ENCODE measurements at places on chromosomes 5 and 9.

DNA sequence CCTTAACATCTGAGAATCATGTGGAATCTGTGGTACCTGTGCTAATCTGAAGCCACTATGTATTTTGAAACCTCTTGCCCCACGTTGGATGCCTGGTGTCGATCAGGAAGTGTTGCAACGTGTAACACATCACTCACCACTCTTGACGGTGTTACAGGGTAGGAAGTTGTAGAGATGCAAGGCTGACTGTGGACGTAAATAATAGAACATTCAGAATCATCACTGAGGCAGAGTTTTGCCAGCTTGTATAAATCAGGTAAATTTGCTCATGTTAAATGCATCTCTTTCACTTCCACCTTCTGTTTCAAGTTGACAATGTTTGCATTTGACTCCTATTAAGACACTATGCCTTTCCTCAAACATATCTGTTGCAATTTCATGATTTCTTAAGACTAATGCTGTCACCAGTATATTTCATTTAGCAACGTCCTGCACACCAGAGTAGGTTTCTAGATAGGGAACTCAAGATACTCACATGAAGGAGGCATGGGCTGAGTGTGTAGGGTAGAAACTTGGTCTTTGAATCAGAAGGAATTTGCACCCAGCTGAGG is 38.1 kb downstream of the BASP1 start:
- DNase-seq: no peak

GRCh38 chr9:94080249-94080648 is 4.0 kb upstream of the PTPDC1 start:
- no peak for DNase-seq

DNA sequence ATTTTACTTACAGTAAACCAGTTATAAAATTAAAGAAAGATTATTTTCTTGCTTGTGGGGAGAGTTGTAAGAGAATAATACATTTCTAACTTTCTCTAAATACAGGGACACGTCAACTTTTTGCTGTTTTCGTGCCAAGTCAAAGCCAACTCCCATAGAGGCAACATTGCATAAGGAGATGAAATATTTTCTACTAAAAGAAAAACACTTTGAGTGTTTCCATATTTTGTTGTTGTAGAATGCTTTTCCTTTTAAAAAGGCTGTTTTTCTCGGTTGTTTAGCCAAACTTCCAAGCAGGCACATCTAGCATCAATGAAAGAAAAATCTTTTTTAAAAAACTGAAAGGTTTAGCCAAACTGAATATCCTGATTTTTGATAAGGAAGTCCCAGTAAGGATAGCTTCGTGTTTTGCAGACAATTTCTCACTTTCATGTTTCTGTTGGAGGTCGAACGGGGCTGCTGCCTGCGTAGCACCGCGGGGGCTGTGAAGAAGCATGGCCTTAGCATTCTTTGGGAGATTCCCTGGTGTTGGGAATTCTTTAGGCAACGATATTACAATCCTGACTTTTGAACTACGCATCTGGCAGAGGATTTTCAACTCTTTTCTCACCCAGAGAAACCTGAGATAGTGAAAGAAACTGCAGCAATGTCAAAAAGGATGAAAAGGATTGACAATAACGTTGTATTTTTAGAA is 108.1 kb upstream of the FBXL7 start:
- DNase-seq: no peak

DNA sequence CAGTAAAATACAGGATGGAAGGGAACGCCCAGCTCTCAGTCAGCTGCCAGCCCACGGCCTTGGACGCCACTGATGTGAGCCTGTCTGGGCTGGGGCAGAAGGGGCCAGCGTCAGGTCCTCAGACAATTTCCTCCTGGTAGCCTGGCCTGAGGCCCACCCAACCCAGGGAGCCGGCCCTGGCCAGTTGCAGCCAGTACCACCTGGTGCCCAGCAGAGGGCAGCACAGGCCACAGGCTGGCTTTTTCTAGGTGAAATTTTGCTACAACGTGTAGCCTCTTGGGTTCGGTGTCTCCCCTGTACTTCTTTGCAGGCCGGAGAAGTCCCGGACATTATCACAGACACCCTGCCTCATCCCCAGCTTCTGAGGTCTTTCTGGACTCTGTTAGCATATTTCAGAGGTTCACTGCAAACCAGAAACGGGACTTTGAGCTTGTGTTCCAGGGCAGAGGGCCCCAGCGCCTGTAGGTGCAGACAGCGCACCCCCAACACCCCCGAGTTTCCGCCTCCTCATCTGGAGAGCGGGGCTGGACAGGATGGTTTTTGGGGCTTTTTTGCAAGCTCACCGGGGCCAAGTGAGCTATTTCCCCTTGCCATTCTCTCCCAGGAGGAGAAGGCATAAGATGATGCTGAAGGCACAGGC is 45.9 kb upstream of the KCNMB1 start:
- peak; percentile 71 for DNase-seq

- no peak for DNase-seq
Observed at GRCh38 chr9:135062254-135062653, 25.2 kb upstream of the OLFM1 start.

- DNase-seq: no peak
Observed at GRCh38 chr5:91129748-91130147, 253.4 kb downstream of the ARRDC3 start.

- no peak for DNase-seq
Observed at GRCh38 chr9:68457803-68458202, 82.9 kb downstream of the TMEM252 start.

DNA sequence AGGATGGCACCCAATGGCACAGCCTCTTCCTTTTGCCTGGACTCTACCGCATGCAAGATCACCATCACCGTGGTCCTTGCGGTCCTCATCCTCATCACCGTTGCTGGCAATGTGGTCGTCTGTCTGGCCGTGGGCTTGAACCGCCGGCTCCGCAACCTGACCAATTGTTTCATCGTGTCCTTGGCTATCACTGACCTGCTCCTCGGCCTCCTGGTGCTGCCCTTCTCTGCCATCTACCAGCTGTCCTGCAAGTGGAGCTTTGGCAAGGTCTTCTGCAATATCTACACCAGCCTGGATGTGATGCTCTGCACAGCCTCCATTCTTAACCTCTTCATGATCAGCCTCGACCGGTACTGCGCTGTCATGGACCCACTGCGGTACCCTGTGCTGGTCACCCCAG is 25.4 kb downstream of the HRH2 start:
- DNase-seq: no peak

DNA sequence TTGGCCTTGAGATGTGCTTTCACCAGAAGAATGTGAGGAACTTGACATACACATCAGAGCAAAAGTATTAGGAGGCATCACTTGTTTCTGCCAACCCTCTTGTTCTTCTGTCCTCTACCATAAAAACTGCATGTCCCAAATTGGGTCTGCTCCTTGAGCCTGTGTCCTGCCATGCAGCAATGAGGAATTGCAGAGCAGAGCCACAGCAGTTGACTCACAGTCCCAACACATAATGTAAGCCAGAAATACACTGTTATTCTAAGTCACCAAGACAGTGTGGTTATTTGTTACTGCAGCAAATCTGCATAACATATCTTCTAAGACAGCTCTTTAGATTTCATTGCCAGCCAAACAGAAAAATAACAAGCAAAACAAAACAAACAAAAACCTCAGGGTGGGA is 598.2 kb downstream of the PRELID2 start:
- no peak for DNase-seq

DNA sequence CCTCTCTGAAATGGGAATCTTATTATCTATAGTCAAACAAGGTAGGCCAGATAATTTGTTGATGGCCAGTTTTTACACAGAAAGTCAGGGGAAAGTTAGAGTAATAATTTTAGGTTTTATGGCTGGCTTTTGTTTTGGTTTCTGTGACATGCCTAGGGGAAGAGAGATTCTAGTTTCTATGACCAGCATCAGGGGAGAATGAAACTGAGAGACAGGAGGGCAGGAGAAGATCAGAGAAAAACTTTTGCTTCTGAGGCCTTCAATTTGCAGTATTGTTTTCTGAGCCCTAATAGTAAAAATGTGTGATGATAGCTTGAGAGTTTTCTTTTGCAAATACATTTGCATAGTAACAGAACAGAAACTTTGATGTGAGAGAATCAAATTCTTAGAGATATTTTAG is 564.3 kb downstream of the ZNF608 start:
- DNase-seq: no peak

- peak; percentile 32 for DNase-seq
Observed at GRCh38 chr9:134187110-134187531, 22.8 kb upstream of the RNU6ATAC start.

DNA sequence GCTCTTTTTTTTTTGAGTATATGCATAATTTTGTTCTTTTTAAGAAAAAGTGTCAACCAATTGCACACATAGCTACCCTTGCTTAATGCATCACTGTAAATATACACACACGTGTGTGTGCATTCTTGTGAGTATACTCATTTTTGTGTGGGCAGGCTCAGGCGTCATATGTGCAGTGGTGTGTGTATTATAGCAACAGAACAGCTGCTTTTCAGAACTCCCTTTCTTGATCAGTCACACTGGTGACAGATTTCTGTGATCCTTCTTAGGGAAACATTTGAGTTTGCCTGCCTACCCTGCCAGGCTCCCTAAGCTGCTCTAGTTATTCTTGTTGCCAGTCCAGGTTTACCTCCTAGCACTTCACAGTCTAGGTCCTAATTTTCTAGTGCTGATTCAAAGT is 287.0 kb upstream of the SEMA6A start:
- DNase-seq: no peak

- DNase-seq: no peak
Observed at GRCh38 chr9:21413624-21414023, 4.7 kb downstream of the IFNA8 start.

GRCh38 chr5:144011388-144011787 is 159.1 kb downstream of the YIPF5 start:
- DNase-seq: no peak

- DNase-seq: no peak
Observed at GRCh38 chr5:37932450-37932849, 92.6 kb upstream of the GDNF start.

GRCh38 chr5:68545636-68546295 is 330.2 kb downstream of the PIK3R1 start:
- DNase-seq: no peak

GRCh38 chr5:154298065-154298464 is 107.5 kb downstream of the GALNT10 start:
- DNase-seq: no peak

DNA sequence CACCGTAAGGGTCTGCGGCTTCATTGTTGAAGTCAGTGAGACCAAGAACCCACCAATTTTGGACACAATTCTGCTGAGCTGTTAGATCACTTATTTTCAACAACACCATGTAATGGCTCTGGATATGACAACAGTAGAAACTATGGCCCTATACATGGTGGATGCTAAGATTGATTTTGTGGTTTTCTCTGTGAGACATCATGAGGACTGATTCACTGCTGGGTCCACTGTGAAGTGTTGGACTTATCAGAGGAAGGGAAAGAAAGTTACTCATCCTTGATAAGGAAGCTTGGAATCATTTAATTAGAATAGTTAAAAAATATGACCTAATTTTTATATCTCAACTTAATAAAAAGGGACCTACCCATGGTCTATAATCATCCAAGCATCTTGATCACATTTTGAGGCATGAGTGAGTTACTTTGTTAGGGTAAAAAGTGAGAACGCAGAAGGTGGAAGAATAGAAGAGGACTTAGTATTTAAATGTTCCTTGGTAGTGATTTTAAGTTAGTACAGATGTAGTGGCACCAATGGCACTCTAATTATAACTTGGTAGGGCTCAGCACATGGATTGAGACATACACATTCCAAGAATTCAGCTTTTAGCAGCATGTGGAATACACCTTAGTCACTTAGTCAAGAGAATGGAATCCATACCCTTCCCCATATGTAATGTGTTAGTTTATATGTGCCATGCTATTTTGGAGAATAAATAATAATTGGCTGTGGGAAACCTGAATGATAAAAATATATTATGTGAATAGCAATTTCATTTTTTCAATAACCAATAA is 123.5 kb upstream of the CD180 start:
- DNase-seq: no peak

- DNase-seq: peak; percentile 87
Observed at GRCh38 chr9:92760070-92760469, 4.6 kb downstream of the BICD2 start.

GRCh38 chr9:93479726-93480125 is 26.3 kb upstream of the FAM120AOS start:
- peak; percentile 17 for DNase-seq

- DNase-seq: no peak
Observed at GRCh38 chr5:55850839-55851674, at the start of gene IL31RA. Gene IL31RA (plus strand): TSS chr5:55851357. CDS start chr5:55851571, 214 bp downstream.

GRCh38 chr5:72584466-72584865 is 77.3 kb upstream of the ZNF366 start:
- DNase-seq: no peak

GRCh38 chr9:121201045-121201737 is 478 bp downstream of the RAB14 start:
- no peak for DNase-seq

DNA sequence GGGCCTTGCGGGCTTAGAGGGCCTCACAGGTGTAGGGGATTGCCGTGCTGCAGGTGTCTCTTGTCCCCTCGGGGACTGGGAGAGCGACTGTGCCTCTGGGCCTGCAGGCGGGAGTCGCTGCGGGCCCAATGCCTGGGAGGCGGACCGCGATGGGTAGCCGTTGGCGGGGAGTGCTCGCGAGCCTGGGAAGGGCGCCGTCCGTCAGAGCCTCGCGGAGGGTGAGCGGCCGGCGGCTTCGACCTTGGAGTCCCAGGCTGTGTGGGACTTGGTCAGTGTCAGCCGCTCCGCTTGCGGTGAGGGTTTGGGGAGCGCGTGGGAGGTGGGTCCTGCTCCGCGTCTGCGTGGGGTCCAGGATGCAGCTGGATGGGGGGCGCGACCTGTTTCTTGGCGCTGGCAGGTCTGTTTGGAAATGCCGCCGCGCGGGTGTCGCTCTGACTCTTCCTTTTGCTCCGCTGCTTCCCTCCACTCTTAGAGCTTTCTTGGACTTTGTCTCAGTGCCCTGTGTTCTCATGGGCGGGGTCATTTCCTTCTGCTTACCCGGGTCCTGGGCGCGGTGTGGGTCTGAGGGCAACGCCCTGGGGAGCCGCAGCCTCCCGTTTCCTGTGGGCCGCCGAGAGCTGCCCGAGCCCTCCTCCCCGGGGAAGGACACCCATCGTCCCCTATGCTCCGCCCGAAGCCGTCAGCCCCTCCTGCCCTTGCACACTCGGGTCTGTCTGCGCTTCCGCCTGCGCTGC is 88.9 kb upstream of the CACNA1B start:
- DNase-seq: no peak

GRCh38 chr5:36690041-36690961 is 83.9 kb downstream of the SLC1A3 start:
- DNase-seq: peak; percentile 79

DNA sequence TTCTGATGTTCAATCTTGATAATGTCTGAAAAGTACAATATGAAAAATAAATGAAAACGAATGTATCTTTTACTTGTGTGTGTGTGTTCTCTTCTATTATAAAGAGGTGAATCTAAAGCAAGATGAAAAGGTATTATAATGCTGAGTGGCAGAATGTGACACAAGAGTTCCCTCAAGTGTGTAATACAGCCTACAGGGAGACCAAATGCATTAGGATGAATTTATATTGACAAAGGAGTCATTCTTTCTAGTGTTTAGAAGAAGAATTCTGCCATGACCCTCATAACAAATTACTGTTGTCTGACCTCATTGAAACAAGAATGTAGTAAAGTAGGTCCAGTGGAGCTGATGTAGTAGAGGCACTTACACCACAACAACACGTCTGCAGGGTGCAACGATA is 1119.0 kb upstream of the CDH10 start:
- DNase-seq: no peak

GRCh38 chr9:24449976-24450375 is 95.7 kb downstream of the IZUMO3 start:
- DNase-seq: no peak

GRCh38 chr9:2601785-2602378 is 19.7 kb upstream of the VLDLR start:
- DNase-seq: no peak

Data from cerebellar cortex (tissue), 1 donor.